Endodermal cell (in vitro differentiated cells): ENCODE measurements at places on chromosomes 6 and 20.

DNA sequence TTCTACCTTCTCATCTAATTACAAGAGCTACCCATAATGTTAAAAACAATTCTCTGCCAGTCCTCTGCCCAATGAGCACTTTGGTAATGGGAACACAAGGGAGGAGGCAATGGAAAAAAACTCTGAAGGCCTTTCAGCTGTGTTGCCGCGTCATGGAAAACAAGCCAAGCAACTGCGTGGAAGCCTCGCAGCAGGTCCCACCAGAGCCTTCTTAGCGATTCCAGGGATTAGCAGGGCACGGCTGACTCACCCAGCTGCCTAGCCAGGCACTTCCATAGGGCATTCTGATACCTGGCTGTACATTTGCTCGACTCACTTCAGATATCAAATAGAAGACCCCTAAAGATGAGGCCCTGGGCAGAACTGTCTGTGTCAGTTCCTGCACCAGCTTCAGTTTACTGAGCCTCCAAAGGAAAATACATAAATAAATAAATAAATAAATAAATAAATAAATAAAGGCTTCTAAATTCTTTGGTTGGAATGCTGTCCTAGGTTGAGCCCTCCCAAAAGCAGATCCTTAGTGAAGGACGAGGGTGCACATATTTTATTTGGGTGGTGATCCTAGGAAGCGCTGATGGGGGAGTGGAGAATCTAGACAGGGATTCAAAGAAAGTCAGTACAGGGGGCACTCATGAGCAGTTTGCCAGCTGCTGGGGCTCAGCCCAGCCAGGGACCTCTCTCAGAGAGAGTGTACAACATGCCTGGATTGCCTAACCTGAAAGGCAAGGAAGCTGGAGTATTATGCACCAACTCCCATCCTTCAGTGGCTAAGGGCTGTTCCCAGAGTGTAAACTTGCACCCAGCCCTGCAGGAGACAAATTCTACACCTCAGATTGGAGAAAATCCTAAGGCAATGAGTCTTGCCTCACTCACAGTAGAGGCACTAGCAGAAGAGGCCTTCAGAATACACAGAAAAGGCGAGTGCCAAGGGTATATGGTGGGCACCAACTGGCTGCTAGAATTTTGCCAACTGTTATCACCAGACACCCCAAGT, 18.2 kb downstream of the SNAP25 start:
- DNase-seq: no peak

- DNase-seq: no peak
Observed at GRCh38 chr6:34987506-34987905, 98.5 kb downstream of the ANKS1A start.

DNA sequence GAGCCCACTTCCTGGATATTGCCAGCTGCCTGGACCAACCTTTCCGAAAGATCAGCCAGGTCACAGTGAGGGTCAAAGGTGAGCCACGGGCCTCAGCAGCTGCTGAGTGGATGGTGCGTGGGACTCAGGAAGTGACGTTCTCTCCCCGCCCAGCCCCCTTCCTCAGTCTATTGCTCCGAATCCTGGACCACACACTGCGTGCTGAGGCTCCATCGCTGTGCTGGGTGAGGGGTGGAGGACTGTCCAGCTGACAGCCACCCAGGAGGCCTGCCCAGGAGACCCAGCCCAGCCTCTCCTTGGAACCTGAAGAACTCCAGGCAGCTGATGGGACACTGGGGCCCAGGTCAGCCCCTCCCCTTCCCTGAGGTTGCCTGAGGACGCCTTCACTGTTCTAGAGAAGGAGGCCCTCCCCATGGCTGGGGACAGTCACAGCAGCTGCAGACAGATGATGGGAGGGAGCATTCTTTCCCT, 94.4 kb upstream of the CD93 start:
- DNase-seq: no peak

DNA sequence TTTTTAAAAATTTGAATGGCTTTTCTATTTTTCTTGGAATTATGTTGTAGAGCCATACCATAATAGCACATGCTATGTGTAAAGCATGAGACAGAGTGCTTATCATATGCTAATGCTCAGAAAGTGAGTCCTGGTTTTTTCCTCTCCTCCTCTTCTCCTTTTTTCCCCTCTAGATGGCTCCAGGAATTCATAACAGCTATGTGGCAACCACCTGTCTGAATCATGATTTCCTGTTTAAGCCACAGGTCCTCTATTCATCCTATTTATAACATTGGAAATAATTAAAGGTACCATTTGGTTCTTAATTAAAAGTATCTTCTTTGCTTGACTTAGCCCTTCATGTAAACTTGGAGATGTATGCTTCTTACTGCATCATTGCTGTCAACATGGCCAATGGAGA, 260.0 kb upstream of the MAP3K7 start:
- DNase-seq: no peak

DNA sequence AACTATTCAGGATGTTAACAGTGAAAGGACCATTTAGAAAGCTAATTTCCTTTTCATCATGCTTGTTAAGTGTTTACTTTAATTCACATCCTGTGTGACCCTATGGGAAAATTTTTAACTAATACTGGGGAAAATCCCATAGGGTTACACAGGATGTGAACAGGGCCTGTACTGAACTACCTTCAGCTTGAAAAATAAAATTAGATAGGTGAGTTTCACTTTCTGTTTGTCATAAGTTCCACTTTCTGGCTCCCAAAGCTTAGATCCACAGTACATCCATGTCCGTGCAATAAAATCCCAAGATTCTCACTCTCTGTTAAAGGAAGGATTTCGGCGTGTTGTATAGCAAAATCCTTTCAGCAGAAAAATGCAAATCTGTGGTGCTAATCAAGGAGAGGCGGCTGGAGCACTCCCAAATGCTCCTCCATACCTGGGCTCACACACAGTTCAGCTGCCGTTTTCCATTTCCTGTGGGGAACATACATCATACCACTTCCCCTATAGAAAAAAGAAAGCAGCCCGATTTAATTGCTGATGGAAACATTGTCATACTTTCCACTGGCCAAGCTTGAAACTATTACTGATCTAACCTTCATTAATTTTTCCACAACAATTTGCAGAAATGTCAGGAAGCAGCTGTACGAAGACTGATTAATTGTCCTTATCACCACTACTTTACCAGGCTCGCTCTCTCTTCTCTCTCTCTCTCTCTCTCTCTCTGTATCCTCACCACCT, 125.2 kb downstream of the HIVEP2 start:
- no peak for DNase-seq

GRCh38 chr6:81063891-81064290, 688.6 kb downstream of the TENT5A start:
- DNase-seq: no peak

DNA sequence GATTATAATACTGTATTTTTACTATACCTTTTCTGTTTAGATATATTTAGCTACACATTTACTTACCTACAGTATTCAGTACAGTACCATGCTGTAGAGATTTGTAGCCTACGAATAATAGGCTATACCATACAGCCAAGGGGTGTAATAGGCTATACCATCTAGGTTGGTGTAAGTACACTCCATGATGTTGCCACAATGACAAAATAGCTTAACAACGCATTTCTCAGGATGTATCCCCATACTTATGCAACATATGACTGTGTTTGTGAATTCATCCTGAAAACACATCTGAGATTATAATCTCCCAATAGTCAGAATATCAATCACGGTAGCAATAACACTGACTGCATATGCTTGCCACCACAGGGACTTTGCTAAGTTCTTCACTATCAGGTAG, 20.7 kb downstream of the B4GALT5 start:
- no peak for DNase-seq

- DNase-seq: no peak
Observed at GRCh38 chr6:72084992-72085569, 198.7 kb downstream of the RIMS1 start.

DNA sequence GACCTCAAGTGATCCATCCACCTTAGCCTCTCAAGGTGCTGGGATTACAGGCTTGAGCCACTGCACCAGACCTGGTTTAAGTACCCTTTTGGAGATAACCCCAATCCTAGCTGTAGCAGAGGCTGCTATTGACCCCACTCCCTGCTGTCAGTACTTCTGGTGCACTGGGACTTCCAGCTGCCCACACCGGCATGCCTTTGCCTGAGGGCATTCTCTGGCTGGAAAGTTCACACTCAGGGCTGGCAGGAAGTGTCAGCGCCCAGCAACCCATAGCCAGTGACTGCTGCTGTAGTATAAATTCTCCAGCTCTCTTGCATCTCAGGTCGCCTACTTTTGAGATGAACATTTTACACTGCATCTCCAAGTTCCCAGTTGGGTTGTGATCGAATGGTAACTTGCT, 75.3 kb downstream of the UTRN start:
- DNase-seq: no peak

DNA sequence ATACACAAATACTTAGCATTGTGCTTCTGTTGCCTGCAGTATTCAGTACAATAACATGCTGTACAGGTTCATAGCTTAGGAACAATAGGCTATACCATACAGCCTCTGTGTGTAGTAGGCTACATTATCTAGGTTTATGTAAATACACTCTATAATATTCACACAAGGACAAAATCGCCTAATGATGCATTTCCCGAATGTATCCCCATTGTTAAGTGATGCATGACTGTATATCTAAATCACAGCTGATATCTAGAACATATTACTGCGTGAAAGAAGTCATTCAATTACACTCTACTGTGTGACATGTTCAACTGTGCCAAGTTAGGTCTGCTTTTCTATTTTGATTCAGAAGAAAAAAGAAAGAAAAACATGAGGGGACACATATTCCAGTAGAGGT, 633.5 kb downstream of the RFPL4B start:
- DNase-seq: no peak
